ENCODE measurements at places on chromosomes 3 and 15.

DNA sequence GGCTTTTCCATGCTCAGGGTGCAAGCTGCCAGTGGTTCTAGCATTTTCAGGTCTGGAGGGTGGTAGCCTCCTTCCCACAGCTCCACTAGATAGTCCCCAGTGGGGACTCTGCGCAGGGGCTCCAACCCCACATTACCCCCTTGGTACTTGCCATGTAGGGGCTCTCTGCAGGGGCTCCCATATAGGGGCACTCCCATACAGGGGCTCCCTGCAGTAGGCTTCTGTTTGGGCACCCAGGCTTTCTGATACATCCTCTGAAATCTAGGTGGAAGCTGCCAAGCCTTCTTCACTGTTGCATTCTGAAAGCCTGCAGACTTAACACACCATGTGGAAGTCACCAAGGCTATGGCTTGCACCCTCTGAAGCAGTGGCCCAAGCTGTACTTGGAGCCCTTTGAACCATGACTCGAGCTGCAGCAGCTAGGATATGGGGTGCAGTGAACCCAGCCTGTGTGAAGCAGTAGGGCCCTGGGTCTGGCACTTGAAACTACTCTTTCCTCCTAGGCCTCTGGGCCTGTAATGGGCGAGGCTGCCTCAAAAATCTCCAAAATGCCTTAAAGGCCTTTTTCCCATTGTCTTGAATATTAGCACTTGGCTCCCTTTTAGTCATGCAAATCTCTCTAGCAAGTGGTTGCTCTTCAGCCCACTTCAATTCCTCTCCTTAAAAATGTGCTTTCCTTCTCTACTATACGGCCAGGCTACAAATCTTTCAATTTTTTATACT is 96.4 kb downstream of the TPRA1 start:
- DNase-seq: no peak

- DNase-seq: no peak
Measured at GRCh38 chr3:154235330-154235729, 89.0 kb downstream of the DHX36 start.

DNA sequence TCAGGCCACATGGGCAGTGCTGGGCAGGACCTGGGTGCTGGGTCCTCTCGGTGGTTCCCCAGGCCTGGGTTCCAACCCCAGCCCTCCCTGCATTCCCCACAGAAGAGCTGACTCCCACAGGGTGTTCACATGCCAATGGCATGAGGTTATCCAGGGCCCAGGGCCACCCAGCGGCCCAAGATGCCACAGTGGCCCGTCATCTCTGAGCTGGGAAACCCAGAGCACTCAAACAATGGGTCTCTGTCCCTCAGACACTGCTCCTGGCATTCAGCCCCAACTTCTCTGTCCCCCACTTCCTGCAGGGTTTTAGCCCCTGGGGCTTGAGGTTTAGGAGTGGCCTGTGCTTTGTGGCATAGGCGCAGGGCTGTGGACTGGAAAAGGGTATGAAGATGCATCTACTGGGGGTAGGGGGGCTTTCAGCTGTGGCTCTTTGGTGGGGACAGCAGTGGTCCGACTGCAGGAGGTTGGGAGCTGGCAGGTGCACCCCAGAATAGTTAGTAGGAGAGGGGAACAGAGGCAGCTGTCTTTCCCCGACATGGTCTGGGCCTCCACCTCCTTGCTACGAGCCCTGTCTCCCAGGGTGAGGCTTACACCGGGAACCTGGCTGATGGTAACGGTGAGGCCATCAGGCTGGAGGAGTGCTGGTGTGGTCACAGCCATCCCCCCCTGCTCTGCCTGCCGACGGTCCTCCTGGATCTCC is 1.7 kb downstream of the CCDC9B start:
- no peak for DNase-seq

GRCh38 chr3:55245351-55245750 is 241.8 kb downstream of the WNT5A start:
- DNase-seq: no peak

- DNase-seq: no peak
Measured at GRCh38 chr3:149833241-149833640, 20.2 kb downstream of the RNF13 start.

- DNase-seq: no peak
Measured at GRCh38 chr3:138220242-138220641, 33.1 kb downstream of the ARMC8 start.

DNA sequence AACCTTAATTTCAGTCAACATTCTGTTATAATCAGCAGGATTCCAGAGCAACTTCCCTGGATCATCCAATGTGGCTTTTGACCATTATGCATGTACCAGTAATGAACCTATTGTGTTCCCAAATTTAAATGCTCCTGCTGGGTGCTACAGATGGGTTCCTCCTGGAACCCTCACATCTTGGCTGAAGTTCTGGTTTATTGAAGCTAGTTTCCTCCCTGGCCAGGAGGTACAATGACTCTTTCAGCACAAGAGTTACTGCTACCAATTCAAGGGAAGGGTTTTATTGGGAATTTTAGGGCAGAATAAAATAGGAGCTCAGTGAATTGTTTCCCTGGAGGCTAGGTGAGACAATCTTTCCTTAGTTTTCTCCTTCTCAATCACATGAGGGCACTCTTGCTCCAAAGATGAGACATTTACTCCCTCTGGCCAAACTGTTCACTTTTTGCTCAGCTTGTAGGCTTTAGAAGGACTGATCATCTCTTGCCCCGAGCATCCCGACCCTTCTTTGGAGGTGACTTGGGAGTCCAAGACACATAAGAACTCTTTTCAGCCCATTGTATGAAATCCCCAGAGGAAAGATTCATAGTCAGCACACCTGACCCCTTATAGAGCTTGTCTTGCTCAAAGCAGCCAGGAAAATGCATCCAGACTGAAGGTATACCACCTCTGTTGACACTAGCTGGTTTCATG is 8.8 kb upstream of the NPHP3 start:
- no peak for DNase-seq
